ENCODE measurements at places on chromosomes 16 and 17.

GRCh38 chr17:75877752-75878173, 618 bp downstream of the TRIM47 start:
- DNase-seq, result peak; percentile 77

DNA sequence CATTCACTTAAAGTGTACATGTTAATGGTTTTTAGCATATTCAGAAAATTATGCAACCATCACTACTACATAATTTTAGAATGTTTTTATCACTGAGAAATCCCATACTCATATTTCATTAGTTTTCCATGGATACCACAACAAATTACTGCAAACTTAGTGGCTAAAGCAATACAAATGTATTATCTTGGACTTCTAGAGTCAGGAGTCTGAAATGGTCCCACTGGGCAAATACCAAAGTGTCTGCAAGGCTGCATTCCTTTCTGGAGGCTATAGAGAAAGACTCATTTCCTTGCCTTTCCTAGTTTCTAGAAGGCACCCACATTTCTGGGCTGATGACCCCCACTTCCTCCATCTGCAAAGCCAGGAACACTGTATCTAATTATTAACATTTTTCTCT, 16.9 kb upstream of the GNAO1 start:
- DNase-seq, result no peak

- DNase-seq, result no peak
Measured at GRCh38 chr16:85757341-85757822, 6.5 kb upstream of the C16orf74 start.

DNA sequence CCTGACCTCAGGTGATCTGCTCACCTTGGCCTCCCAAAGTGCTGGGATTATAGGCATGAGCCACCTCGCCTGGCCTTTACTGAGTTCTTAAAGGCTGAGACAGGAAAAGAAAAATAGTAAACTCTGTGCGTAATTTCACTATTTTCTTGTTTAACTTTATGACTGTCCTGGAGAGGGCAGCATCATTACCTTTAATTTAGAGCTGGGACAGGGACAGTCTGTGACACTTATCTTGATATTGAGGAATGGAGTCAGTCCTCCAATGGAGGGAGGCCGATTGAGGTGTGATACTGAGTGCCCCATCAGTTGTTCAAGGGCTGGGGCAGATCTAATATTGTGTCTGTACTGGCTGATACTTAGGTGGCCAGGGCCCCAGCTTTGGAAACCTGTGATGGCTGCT, 21.5 kb upstream of the SPN start:
- peak; percentile 62 for DNase-seq

GRCh38 chr16:11596572-11597226, 10.0 kb upstream of the LITAF start:
- DNase-seq, result no peak

GRCh38 chr16:48441863-48442279, 56.7 kb upstream of the SIAH1 start:
- DNase-seq, result no peak

GRCh38 chr16:17829811-17830210, 359.1 kb upstream of the XYLT1 start:
- DNase-seq, result no peak

GRCh38 chr17:76384987-76385891, 830 bp downstream of the SPHK1 start:
- peak; percentile 48 for DNase-seq

DNA sequence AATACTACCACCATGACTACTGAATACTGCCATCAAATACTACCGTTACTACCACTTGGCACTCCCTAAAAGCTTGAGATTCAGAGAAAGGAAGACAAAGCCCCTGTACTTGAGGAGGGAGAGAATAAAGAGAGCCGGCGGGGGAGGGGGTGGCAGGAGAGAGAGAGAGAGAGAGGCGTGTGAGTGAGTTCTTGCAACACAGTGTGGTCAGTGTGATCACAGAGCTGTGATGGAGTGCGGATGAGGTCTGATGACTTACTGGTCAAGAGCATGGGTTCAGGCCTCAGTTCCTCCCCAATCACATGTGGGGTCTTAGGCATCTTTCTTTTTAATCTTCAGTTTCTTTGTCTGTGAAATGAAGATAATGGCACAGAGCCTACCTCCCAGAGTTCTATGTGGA, 19.2 kb downstream of the PRKCB start:
- DNase-seq, result no peak

- no peak for DNase-seq
Measured at GRCh38 chr17:57284583-57284982, 28.3 kb downstream of the MSI2 start.

DNA sequence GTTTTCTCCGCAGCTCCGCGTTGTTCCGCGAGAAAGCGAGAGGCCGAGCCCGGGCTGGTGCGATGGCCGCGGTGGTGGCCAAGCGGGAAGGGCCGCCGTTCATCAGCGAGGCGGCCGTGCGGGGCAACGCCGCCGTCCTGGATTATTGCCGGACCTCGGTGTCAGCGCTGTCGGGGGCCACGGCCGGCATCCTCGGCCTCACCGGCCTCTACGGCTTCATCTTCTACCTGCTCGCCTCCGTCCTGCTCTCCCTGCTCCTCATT, 404 bp downstream of the EMC6 start:
- no peak for DNase-seq

GRCh38 chr17:76917829-76918228, 49.6 kb downstream of the MGAT5B start:
- DNase-seq, result no peak

GRCh38 chr17:7215652-7216180, 3.9 kb downstream of the DLG4 start:
- no peak for DNase-seq

DNA sequence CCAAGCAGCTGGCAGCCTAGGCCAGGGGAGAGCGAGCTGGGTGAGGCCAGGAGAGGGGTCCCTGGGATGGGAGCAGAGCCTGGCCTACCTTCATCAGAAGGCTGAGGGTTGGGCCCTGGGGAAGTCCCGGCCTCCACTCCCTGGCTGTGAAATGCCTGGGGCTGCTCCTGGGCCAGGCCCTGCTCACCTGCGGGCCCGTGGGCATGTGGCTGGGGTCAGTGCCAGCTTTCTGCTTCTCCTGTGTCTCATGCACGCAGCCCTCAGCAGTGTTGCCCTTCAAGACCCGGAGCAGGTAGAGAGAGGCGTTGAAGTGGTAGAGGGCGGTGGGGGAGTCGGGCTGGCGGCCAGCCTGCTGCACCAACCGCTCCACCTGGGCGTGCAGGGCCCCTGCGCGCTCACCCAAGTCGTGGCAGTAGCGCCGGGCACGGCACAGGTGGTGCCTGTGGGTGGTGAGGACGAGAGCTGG, 12.4 kb downstream of the MYBBP1A start:
- DNase-seq, result no peak

DNA sequence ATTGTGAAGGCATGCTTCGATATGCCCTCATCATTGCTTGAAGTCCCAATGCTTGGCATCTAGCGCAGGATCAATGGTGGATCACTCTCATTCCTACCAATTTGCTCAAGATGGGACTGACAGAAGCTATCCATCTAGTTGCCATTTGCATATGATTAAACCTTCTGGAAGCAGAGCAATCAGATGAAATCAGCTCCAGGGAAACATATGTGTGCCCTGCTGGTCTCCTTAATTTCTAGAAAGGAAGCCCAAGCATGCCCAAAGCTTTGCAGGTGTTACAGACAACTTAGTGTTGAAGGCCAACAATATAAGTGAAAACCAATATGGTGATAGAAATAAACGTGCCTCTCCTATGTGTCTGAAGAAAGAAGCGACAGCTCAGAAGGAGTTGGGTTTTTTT, 350.0 kb upstream of the ERCC4 start:
- no peak for DNase-seq

DNA sequence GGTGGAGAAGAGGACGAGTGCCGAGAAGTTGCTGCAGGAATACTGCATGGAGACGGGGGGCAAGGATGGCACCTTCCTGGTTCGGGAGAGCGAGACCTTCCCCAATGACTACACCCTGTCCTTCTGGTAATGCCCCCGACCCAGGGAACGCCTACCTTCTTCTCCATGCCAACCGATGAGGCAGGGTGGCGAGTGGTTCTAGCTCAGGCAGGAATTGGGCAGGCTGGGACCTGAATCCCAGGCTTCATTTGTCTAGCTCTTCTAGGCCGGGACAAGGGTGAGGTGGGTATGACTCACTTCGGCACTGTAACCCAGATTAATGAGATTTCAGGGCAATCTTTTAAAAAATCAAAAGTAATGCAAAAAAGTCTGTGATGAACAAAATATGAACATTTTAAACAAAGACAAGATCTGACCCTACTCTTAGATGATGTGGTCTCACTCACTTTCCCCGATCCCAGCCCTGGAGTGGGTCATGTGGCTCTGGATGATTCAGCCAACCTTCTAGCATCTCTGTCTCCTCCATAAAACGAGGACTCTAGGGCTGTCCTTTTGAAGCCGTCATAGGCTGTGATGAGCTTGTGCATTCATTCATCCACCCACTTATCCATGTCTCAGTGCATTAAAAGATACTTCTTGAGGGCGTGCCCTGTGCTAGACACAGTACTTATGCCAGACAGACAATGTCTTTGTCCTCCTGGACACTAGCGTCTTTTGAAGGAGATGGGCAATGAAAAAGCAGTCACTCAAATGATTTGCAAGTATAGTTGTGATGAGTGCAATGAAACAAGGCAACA, 102.6 kb downstream of the SDR42E1 start:
- no peak for DNase-seq

- DNase-seq, result no peak
Measured at GRCh38 chr16:5381481-5381880, 283.9 kb upstream of the EEF2KMT start.

- no peak for DNase-seq
Measured at GRCh38 chr16:53849994-53850393, 146.0 kb downstream of the FTO start.

DNA sequence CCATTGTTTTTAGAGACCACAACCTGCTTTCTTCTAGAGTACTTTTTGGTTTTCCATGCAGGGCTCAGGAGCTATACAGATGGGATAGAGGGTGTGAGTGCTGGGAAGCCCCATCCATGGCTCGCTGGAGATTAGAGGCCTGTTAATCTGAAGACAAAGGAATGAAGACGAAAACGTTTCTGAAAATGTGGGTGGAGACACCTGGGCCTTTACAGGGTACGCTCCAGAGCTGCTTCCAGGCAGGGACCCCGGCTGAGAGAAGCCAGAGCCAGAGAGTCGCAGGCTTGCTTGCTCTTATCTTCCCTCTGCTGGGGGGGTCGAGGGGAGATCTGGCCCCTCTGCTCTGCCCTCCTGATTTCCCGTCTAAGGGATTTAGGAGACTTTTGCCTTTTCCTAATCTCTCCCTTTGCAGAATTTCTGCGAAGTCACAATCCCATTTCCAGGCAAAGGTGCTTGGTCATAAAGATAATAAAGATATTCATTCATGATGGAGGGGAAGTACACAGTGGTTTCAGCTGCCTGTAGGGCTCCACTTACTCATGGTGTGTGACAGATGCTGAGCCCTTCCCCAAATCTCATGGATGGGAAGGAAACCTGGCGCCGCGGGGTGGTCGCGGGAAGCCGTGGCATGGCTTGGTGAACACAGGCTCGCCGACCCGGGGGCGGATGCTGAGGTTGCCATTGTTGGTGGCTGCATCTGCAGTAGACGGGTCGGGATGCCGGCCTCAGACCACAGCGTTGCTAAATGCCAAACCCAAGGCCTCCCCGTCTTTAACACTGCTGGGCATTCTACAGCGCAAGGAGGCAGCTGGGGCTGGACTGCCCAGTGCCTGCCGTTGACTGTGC, 4.8 kb upstream of the SOCS3 start:
- no peak for DNase-seq

GRCh38 chr16:50476486-50477255, 71.5 kb upstream of the NKD1 start:
- no peak for DNase-seq

DNA sequence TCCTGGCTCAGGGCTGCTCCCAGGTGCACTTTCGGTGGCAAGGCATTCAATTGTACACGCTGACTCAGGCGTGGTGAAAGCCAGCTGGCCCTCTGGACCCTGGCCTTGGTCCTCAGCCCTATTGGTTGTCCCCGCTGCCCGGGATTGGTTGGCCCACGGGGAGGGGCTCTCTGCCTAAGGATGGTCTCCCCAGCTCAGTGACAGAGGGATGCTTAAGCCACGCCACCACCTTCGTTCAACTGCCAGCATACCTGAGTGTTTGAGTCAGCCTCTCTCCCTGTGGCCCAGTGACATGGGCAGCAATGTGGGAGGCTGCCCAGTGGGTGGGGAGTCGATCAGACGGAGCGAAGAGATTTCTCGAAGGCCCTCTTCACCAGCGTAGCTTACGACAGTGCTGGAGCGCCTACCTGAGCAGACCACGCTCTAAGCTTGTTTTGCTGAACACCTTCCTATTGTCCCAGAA, 30.3 kb downstream of the IRF8 start:
- DNase-seq, result no peak

GRCh38 chr16:86880316-86881117, 302.2 kb downstream of the FOXL1 start:
- no peak for DNase-seq

DNA sequence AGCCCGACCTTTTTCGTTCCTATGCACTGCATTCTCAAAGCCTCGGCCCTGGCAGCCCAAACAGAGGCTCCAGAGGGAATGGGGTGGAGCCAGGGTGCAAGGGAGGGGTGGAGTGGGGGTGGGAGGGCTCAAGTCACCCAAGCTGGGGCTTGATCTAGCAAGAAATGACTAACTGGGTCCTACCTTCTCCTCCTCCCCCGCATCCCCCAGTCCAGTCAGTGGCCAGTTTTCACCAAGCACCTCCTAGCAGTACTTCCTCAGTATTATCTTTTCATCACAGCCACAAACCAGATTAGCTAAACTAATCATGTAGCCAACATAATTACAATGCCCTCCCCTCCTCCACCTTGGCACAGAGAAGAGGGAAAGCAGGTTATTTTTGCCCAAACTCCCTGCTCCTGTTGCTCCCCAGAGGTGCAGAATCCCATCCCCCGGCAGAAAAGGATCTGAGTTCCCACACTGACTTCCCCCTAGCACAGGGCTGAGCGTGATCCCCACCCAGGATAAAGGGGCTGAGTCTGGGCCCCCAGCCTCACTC, 2.2 kb downstream of the JUP start:
- peak; percentile 61 for DNase-seq

DNA sequence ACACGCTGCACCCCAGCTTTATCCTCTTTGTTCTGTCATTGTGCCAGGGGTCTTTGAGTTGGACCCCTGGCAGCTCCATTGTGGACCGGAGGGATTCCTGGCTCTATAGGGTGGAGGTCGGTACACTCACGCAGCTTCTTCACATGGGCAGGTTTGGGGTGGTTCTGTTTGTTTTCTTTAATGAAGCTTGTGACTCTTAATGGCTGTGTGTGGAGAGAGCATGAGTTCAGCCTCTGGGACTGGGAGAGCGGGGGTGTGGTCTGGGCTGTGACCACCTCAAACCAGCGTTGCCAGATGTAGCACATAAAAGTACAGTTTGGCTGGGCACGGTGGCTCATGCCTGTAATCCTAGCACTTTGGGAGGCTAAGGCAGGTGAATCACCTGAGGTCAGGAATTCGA, 21.2 kb upstream of the NAGLU start:
- DNase-seq, result no peak

- no peak for DNase-seq
Measured at GRCh38 chr17:64622931-64623654, 39.0 kb downstream of the SMURF2 start.

DNA sequence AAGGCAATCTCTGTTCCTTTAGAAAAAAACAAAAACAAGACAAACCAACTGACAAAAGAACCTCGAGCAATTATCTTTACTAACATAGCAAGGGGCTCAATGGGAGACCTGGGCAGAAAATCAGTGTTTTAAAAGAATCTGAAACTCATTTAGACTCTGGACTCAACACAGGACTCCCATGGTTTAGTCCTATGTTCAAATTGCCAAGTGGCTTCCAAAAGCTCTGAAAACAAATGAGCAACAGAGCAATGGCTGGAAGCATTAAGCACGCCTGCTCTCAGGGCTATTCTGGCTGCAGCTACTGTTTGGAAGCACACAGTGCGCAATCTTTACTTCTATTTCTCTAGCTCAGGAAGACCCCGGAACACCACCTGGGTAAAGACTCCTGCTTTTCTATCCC, 162.0 kb downstream of the AATF start:
- DNase-seq, result no peak

Measured in GM13976 (cell line).